GM10248 (cell line): ENCODE measurements at places on chromosomes 6 and 20.

GRCh38 chr6:29016559-29017427 lies 11.7 kb upstream of the ZNF311 start:
- DNase-seq: peak; percentile 73

GRCh38 chr6:128276311-128276710 lies 244.1 kb downstream of the PTPRK start:
- no peak for DNase-seq

- DNase-seq: no peak
Measured at GRCh38 chr6:15534974-15535373, 127.9 kb downstream of the DTNBP1 start.

DNA sequence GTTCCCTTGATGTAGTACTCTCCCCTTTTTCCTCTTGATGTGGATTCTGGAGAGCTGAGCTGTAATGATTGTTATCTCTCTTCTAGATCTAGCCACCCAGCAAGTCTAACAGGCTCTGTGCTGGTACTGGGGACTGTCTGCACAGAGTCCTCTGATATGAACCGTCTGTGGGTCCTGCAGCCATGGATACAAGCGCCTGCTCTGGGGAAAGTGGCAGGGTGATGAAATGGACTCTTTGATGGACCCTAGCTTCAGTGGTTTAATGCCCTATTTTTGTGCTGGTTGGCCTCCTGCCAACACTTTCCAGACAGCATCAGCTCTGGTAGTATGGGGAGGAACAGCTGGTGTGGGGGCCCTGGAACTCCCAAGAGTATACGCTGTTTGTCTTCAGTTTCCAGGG lies 216.3 kb downstream of the ADGRG6 start:
- no peak for DNase-seq

DNA sequence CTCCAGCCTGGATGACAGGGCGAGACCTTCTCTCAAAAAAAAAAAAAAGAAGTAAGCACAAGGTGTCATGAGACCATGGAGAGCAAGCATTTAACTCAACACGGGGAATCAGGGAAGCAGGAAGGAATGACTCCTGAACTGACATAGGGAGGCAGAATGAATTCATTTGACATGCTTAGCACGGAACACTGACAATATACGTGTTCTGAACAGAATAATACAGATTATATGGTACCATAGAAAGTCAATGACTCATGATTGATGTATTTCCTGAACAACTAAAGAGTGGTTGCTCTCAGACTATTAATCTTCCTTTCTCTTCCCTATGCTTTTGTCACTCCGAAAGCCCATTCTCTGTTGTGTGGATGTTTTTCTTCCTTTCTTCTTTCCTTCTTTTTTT lies 20.7 kb upstream of the ASIP start:
- DNase-seq: no peak

DNA sequence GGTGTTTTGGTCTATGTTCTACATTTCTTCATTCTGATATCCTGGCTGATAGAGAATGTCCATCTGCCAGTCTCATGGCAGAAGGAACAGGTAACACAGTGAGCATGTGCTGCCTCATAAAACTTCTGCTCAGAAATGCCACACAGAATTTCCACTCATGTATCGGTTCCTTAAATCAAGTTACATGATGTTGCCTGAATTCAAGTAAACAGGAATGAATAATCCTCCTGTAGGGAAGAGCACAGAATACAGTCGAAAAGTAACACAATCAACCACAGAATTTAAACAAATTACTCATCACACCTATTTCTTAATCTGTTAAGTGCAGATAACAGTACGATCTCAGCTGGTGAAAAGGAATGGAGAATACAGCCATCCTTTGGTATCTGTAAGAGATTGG lies 74.7 kb downstream of the FAM217A start:
- no peak for DNase-seq

DNA sequence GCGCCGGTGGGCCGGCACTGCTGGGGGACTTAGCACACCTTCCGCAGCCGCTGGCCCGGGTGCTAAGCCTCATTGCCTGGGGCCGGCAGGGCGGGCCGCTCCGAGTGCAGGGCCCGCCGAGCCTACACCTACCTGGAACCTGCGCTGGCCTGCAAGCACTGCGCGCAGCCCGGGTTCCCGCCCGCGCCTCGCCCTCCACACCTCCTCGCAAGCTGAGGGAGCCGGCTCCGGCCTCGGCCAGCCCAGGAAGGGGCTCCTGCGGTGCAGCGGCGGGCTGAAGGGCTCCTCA lies 10.7 kb upstream of the MPC1 start:
- no peak for DNase-seq
